ENCODE measurements at places on chromosomes 3 and 15.

DNA sequence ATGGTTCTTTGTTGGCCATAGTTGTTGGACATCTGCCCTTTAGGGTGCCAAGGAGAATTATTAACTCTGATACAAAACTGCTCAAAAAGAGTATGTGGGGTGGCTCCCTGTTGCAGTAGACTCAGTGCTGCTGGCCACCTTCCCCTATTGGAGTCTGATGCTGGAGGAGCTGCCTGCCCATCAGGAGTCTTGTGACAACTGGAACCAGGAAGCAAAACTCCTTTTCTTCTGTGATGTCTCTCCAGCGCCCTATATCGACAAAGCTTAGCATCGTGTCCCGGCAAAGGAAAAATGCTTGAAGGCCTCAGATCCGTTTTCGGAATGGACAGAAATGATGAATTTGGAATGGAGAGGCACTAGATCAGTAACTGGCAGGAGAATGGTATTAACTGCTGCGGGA is 23.5 kb downstream of the PAK2 start:
- no peak for DNase-seq

- no peak for DNase-seq
These were observed 564.5 kb upstream of the NAALADL2 start for GRCh38 chr3:174294616-174295015.

- DNase-seq: peak; percentile 7
These were observed 8.0 kb upstream of the ZNF501 start for GRCh38 chr3:44721231-44722102.

- no peak for DNase-seq
These were observed 34.6 kb upstream of the EPHA6 start for GRCh38 chr3:96779810-96780209.

- DNase-seq: no peak
These were observed 2.1 kb downstream of the PBRM1 start for GRCh38 chr3:52683611-52684010.

DNA sequence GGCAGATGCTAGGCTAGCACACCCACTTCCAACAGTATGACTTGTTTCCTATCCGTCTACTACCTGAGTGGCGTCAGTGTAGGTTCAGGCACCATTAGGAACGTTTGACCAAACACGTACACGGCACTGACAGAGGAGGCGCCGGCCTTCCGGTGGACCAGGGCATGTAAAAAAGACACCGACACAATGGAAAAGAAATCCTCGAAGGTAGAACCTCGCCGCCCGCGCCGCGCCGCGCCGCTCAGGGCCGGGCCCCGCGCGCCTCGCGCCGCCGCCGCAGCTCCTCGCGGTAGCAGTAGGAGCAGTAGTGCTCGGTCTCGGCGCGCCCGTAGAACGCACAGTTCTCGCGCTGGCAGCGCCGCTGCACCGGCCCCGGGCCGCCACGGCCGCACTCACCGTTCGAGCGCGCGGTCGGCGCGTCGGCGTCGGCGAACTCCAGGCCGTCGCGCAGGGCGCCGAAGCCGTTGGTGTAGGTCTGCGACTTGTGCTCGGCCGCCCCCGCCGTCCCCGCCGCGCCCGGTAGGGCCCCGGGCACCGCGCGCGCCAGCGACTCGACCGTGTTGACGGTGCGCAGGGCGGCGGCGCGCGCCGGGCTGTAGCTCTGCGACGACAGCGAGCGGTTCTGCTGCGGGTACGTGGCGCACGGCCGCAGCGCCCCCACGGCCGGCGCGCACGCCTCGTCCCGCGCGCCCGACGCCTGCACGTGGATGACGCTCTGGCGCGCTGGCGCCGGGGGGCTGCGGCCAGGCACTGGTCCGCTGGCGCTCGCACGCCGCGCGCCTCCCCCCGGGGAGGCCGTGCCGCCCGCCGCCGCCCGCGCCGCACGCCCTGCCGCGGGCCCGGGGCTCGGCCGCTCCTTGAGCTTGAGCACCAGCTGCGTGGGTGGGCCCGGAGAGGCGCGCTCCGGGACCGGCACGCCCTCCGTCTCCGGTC is 156.7 kb downstream of the KLF13 start:
- DNase-seq: no peak

DNA sequence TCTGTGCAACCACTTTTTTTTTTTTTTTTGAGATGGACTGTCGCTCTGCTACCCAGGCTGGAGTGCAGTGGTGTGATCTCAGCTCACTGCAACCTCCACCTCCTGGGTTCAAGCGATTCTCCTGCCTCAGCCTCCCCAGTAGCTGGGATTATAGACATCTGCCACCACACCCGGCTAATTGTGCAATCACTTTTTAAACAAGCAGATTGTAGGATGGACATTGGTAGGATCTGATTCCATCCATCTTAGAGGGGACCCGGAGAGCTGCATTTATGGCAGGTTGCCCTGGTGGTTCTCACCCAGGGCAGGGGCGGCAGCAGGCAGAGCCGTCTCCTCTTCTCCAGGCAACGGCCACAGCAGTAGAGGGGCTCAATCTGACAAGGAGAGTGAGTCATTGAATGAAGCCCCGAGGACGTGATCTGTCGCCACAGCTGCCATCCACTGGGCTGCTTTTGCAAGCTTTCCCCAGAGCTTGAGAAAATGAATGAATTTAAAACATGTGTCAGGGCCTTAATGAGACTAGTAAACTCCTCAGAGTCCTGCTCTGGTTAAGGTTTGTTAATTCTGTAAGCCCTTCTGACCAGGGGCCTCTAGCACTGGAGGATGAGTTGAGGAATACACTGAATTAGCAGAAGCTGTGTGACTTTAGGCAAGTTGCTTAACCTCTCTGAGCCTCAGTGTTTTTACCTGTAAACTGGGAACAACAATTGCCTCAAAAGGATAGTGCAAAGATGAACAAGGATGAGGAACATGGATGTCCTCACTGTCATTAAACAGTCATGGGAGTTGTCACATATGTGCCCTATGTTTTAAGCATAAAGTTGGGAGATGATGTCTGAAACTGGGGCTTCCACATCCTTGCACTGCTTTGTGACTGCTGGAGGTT is 129.1 kb downstream of the ASB7 start:
- no peak for DNase-seq

GRCh38 chr3:169272532-169272931 is 391.0 kb downstream of the MECOM start:
- no peak for DNase-seq

DNA sequence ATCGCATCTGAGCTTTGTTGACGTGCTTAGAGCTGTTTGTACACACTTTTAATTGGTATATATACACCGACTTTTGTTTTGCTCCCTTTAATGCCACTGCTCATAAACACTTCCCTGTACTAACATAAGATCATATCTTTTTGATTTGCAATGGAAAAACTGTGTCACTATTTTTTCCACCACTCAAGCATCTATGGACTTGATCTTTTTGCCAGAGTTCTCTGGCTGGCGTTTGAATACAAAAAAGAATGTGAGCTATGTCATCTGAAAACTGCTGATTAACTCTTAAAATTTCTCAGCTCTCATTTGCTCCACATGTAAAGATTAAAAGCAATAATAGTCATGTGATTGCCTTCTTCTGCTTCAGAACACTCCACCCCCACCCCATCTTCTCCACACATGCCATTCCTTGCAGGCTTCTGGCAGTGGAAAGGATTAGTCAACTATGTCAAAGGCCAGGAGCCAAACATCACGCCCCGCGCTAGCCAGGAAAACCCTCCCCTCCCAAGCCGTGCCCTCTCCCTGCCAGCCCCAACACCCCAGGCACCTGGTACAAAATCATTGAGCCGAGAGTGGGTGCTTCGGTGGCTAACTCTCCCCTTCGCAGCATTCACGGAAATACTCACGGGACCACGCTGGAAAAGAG is 123.4 kb upstream of the MEF2A start:
- peak; percentile 34 for DNase-seq

DNA sequence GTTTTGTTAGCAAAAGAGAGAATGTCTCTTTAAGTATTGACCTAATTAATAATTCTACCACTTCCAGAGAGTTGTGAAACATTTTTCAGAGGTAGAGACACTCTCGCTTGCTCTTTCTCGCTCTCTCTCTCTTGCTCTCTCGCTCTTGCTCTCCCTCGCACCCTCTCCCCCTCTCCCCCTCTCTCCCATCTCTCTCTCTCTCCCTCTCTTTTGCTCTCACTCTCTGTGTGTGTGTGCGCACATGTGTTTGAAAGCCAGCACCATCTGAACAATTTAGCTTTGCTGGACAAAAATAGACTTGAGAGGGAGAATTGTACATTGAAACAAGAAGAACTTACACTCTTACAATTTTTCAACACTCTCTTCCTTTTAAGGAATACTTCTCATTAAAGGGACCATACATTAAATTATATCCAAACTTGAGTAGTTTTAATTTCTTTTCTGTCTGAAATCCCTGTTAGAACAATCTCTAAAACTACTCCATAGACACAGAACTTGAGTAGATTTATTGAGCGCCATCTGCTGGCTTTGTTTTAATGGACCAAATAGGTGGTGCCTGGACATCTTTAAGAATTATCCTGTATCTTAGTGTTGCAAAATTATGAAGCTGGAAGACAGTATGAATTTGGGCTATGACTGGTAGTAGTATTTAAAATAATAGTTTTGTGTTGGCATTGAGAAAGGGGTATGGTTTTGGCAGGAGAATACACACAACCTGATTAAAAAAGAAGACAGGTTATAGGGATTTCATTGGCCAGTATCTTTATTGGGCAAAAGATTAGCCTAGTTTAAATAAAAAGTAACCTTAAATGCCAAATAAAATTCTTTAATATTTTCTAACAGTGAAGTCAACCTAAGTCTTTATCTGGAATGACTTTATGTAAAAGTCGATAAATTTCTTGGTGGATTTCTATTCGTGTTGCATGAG is 124.6 kb downstream of the AKAP13 start:
- peak; percentile 44 for DNase-seq

DNA sequence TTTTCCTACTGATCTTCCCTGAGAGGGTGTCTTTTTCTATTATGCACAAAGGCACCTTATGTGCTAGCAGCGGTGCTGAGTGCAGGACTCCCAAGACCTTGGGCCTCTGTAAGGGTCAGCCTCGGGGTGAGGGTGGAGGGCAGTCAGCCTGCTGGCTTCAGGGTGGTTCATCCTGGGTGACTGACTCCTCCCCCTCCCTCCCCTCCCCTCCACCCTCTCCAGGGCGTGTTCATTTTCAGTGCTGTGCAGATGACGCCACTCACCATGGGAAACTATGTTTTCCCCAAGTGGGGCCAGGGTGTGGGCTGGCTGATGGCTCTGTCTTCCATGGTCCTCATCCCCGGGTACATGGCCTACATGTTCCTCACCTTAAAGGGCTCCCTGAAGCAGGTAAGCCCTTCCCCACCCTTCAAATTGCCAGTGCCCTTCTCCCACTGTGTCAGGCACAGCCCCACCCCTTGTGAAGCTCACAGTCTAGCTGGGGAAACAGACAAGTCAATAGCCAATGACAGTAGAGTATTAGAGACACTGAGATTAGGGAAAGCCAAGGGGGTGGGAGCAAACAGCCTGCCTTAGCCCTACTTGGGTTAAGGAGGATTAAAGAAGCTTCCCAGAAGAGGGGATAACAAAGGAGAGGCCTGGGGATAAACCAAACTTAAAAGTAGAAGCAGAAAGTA is 41.9 kb downstream of the SLC6A1 start:
- DNase-seq: no peak

DNA sequence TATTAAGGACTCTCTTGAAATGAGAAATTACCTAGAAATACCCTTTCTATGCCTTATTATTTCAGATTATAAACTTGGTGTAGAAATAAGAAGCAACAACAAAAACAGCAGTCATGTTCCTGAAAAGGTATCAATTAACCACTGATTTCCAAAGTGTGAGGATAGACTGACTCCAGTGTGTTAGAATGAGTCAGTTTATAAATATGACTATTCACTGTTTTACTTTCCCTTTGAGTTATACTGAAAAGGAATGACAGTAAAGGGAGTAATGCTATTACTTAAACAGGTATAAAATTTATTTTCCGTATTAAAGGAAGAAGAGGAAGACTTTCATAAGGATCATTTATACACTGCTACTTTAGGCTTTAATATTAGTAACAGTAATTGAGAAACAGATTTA is 12.9 kb downstream of the GMNC start:
- no peak for DNase-seq

- DNase-seq: no peak
These were observed 195.6 kb downstream of the XXYLT1 start for GRCh38 chr3:195075199-195075940.

DNA sequence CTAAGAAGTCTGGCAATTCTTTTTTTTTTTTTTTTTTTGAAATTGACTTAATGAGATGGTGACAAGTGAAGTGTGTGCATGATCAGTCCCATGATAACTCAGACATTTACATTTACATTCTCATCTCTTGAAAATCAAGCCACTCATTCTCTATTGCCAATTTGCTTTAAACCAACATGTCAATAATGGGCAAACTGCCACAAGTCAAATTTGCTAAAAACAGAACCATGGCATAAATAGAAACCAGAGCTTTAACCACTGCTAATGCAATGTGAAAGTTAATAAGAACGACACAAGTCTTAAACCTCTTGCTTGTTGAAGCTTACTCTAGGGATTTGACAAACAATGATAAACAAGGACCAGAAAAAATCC is 12.0 kb upstream of the COL8A1 start:
- DNase-seq: no peak

- peak; percentile 77 for DNase-seq
These were observed 55.9 kb upstream of the C3orf80 start for GRCh38 chr3:160169139-160169976.

GRCh38 chr3:120769436-120769835 is 26.9 kb downstream of the GTF2E1 start:
- no peak for DNase-seq

DNA sequence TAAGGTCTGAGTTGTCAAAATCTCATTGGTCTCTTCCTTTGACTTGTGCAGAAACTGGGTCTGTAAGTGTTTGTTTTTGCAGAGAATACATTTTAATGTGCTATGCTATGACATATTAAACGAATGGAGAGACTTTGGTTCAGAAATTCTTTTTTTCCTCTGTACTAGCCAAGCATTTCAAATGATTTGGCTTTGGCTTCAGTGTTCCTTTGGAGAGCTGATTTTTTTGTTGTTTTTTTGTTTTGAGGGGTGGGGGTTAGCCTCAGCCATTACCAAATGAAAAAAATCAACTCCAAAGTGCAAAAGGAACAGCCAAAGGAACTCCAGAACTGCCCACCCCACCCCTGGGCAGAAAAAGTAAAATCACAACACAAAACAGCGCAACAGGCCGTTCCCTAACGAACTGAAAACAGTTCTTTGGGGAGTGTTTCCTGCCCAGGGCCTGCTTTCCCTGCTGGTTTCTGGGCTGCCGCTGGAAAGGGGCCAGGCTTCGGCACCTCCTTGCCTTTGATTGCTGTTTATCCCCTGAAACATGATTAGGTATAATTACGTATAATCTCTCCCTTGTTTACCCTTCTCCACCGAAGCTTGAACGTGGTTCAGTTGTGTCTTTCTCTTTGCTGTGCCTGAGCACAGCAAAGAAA is 57.6 kb upstream of the NEO1 start:
- no peak for DNase-seq

DNA sequence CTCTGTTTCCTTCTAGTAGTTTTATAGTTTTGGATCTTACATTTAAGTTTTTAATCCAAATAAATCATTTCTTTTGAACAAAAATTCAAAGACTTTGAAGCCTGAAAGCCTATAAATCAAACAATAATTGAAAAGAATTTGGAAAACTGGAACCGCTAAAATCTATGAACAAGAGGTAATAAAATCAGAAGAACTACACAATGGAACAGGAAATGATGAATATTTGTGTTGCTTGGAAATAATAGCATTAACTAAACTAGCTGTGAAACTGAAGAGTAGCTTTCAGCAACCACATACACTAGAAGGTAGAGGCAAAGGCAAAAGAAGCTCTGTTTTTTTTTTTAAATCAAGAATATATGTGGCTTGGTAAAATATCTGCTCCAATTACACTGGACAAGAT is 147.9 kb upstream of the ABI3BP start:
- DNase-seq: no peak

Data from foreskin keratinocyte (primary cell).